ENCODE measurements at places on chromosomes 16 and 17. TPM values are rescaled to one million over a fixed set of nuclear protein-coding genes. Genes with fewer than 3 reads are reported as not detected.

Gene PIRT
- total RNA-seq: not detected

Gene SCGB1C2
- not detected for total RNA-seq

Gene CHP2
- total RNA-seq: not detected

GRCh38 chr16:860891-861290, 60.4 kb upstream of the GNG13 start:
- H3K27me3 ChIP-seq: no peaks in the 10 kb centered on the region
- no peak overlapping the region for H3K27ac ChIP-seq
- H3K36me3 ChIP-seq: no peaks in the 10 kb centered on the region

DNA sequence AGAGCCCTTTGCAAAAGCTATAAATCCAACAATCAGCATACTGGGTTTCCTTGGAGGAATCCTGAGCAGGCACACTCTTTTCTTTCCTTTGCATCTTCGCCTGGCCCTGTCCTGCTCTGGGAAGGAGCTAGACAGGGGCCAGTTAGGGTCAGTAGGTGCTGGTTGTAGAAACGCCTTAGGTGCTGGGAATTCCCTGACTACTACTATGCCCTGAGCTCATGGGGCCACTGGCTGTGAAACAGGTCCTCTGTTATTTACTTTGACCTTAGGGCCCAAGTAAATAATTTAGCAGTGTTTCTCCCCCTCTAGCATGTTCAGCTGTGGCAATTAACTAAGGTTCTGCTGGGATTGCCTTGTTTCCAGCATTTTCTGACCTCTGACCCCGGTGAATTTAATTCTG, 15.8 kb upstream of the WSCD1 start:
- H3K27ac ChIP-seq: no peak overlapping the region
- H3K36me3 ChIP-seq: no peaks in the 10 kb centered on the region
- H3K27me3 ChIP-seq: no peaks in the 10 kb centered on the region
- no peak overlapping the region for H3K4me3 ChIP-seq

GRCh38 chr16:50304467-50305440, 38.4 kb downstream of the ADCY7 start:
- H3K27ac ChIP-seq: no peak overlapping the region
- H3K4me1 ChIP-seq: no peaks in the 10 kb centered on the region
- no peak overlapping the region for H3K4me3 ChIP-seq

Gene MYH8
- not detected for total RNA-seq

DNA sequence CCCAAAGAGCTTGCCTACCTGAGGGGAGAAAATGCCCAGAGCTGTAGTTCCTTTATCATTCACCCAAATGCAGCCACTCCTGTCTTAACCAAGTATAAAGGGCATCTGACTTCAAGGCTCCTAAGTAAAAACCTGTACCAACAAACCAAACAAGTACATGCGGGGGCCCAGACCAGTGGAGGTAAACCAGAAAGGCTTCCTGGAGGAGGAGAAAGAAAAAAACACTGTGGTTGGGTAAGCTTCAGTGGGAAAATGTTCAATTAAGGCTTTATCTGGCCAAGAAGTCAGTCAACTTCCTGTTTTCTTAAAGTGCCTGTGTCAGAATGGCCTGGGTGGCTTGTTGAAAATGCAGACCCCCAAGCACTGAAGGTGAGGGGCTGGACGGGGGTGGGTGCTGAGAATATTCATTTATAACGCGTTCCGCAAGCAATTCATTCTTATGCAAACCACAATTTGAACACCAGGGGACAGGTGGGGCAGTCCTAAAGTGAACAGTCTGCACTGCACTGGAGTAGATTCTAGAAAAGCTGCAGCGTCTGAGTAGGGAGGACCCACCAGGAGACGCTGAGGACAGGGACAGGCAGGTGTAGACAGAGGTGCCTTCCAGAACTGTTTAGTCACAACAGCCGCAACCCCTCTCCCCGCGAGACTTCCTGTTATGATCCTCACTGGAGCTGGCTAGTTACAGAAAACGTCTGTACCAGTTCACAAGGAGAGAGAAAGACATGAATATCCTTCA, 467.1 kb downstream of the SOX9 start:
- no peak overlapping the region for H3K4me3 ChIP-seq
- peaks cover 7% of the 10 kb centered on the region for H3K27me3 ChIP-seq
- no peak for DNase-seq
- peaks cover 4% of the 10 kb centered on the region for H3K4me1 ChIP-seq
- H3K36me3 ChIP-seq: no peaks in the 10 kb centered on the region

- H3K4me1 ChIP-seq: peaks cover 22% of the 10 kb centered on the region
- H3K4me3 ChIP-seq: no peak overlapping the region
- H3K36me3 ChIP-seq: no peaks in the 10 kb centered on the region
- H3K27me3 ChIP-seq: no peaks in the 10 kb centered on the region
- no peak for DNase-seq
Measured at GRCh38 chr17:76268991-76269981, 4.1 kb downstream of the UBALD2 start.

DNA sequence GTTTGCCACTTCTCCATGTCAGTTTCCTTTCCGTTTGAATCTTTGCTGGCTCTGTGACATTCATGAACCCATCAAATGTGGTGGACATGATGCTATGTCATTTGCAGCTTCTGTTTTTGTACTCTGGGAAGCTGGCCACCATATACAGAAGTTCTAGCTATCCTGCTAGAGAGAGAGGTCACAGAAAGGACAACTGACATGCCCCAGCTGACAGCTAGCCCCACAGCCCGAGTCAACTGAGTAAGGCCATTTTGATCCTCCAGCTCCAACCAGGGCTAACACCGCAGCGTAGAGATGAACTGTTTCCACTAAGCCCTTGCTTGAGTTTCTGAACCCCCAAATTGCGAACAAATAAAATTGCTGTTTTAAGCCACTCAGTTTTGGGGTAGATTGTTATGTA, 33.8 kb downstream of the CCDC42 start:
- H3K27ac ChIP-seq: no peak overlapping the region
- no peak for DNase-seq
- H3K4me1 ChIP-seq: no peaks in the 10 kb centered on the region
- peaks cover 3% of the 10 kb centered on the region for H3K27me3 ChIP-seq
- H3K36me3 ChIP-seq: no peaks in the 10 kb centered on the region

DNA sequence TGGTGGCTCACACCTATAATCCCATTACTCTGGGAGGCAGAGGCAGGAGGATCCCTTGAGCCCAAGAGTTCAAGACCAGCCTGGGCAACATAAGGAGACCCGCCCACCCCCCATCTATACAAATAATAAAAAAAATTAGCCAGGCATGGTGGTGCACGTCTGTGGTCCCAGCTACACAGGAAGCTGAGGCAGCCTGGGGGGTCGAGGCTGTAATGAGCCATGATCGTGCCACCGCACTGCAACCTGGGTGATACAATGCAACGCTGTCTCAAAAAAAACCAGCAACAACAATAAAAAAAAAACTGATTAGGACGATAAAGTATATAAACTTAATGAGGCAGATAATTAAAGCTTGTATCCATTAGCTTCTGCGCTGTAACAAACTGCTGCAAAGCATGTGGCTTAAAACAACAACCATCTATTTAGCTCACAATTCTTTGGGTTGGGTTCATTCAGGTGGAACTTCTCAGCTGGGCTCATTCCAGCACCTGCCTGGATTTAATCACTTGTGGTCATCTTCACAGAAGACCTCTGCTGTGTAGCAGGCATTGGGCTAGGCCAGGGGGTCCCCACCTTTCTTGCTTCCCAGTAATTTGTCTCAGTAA, 45.8 kb downstream of the LCMT1 start:
- no peak for DNase-seq
- H3K4me3 ChIP-seq: no peak overlapping the region
- H3K36me3 ChIP-seq: peaks cover 4% of the 10 kb centered on the region
- H3K27ac ChIP-seq: no peak overlapping the region
- H3K27me3 ChIP-seq: no peaks in the 10 kb centered on the region

- H3K27me3 ChIP-seq: no peaks in the 10 kb centered on the region
- peak; percentile 61 for DNase-seq
- H3K27ac ChIP-seq: peak within 1 kb of the TSS; percentile 67
- H3K4me3 ChIP-seq: peak within 1 kb of the TSS; percentile 69
Measured at GRCh38 chr16:47143677-47144558, at the start of gene NETO2. NETO2 (minus strand) TSS chr16:47143945; CDS start chr16:47143612, 333 bp downstream.

Gene ARHGAP23
- 190 TPM for total RNA-seq

GRCh38 chr17:5467416-5467815, 1.4 kb downstream of the DHX33 start:
- H3K4me1 ChIP-seq: peaks cover 7% of the 10 kb centered on the region
- H3K4me3 ChIP-seq: peak overlapping the region; percentile 87
- peak; percentile 8 for DNase-seq
- H3K36me3 ChIP-seq: peaks cover under 1% of the 10 kb centered on the region
- H3K27me3 ChIP-seq: no peaks in the 10 kb centered on the region

Gene ZC3H7A
- total RNA-seq: 78.0 TPM

DNA sequence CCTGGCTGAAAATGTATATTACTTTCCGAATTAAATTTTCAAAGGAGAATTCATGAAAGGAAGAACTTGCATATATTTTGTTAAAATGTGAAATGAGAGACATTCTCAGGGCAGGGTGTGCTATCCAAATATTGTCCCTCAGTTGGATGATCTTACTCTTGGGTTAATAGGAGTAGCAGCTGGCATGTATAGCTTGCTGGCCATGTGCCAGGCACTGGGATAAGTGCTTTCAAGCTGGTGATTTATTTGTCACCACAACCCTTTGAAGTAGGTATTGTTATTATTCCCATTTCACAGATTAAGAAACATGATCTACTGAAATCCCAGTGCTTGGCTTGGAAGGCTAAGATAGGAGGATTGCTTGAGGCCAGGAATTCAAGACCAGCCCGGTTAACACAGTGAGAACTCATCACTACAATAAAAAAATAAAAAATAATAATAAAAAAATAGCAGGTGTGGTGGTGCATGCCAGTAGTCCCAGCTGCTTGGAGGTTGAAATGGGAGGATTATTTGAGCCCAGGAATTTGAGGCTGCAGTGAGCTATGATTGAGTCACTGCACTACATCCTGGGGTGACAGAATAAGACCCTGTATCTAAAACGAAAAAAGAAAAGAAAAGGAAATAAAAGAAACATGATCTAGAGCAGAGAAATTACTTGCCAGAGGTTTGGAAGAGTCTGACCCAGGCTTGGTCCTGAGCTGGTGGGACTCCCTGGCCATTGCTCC, 11.6 kb upstream of the MPHOSPH6 start:
- no peak for DNase-seq
- no peaks in the 10 kb centered on the region for H3K4me1 ChIP-seq
- H3K27ac ChIP-seq: no peak overlapping the region
- H3K27me3 ChIP-seq: peaks cover 8% of the 10 kb centered on the region

DNA sequence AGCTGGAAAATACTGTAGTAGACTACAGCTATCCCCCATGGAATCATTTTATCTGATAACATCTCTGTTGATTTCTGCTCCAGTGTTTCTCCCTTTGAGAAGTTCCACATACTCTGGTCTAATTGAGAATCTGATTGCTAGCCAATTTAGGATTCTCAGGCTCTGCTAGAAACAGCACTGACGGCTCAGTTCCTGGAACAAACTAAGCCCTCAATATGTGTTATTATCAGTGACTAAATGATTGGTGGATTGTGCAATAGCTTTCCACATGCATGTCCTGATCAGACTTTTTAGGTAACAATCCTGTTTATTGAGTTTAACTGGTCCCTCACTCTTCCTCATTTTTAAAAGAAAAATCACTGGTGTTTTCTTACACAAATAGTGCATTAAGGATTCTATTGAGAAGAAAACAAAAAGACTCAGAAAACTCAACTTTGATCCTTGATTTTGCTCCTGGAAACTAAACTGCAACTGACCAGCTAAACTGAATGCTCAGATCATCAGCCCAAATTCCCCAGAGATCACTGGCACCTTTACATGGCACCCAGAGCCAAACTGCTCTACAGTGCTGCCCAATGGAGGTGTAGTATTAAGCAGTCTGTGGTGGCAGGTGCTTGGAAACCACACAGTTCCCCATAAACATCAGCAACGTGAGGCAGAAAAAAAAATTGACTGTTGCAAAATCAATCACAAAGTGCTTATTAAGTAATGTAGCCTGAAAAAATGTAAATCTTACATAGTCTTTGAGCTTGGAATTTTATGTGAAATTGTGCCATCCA, 423.7 kb downstream of the TOX3 start:
- H3K4me1 ChIP-seq: no peaks in the 10 kb centered on the region
- no peaks in the 10 kb centered on the region for H3K27me3 ChIP-seq
- no peak overlapping the region for H3K4me3 ChIP-seq
- H3K36me3 ChIP-seq: no peaks in the 10 kb centered on the region
- no peak for DNase-seq

Gene ELP5
- total RNA-seq: 44.4 TPM

- DNase-seq: peak; percentile 57
- H3K27ac ChIP-seq: peak overlapping the region; percentile 80
- H3K36me3 ChIP-seq: no peaks in the 10 kb centered on the region
- peak overlapping the region; percentile 80 for H3K4me3 ChIP-seq
- H3K27me3 ChIP-seq: peaks cover 19% of the 10 kb centered on the region
Measured at GRCh38 chr17:48998587-48999440, 1.6 kb downstream of the IGF2BP1 start.

- H3K27me3 ChIP-seq: no peaks in the 10 kb centered on the region
- H3K36me3 ChIP-seq: peaks cover 42% of the 10 kb centered on the region
- H3K4me3 ChIP-seq: no peak overlapping the region
- peaks cover 8% of the 10 kb centered on the region for H3K4me1 ChIP-seq
Measured at GRCh38 chr17:77218902-77219301, 78.1 kb downstream of the SEC14L1 start.
